ENCODE measurements at places on chromosomes 5 and 9. TPM values are rescaled to one million over a fixed set of nuclear protein-coding genes. Genes with fewer than 3 reads are reported as not detected.
A peak's percentile ranks its signal among the peaks of the same experiment; 100 is the strongest.

GRCh38 chr9:22307013-22307711, 139.5 kb upstream of the DMRTA1 start:
- H3K4me1 ChIP-seq: peaks cover 5% of the 10 kb centered on the region
- H3K36me3 ChIP-seq: no peaks in the 10 kb centered on the region
- no peaks in the 10 kb centered on the region for H3K27me3 ChIP-seq
- no peak overlapping the region for H3K27ac ChIP-seq
- no peak for DNase-seq

GRCh38 chr9:133696071-133696472, 42.1 kb downstream of the SARDH start:
- peaks cover 1% of the 10 kb centered on the region for H3K36me3 ChIP-seq
- H3K4me1 ChIP-seq: peaks cover 22% of the 10 kb centered on the region
- H3K27ac ChIP-seq: no peak overlapping the region
- no peaks in the 10 kb centered on the region for H3K27me3 ChIP-seq
- no peak overlapping the region for H3K4me3 ChIP-seq

DNA sequence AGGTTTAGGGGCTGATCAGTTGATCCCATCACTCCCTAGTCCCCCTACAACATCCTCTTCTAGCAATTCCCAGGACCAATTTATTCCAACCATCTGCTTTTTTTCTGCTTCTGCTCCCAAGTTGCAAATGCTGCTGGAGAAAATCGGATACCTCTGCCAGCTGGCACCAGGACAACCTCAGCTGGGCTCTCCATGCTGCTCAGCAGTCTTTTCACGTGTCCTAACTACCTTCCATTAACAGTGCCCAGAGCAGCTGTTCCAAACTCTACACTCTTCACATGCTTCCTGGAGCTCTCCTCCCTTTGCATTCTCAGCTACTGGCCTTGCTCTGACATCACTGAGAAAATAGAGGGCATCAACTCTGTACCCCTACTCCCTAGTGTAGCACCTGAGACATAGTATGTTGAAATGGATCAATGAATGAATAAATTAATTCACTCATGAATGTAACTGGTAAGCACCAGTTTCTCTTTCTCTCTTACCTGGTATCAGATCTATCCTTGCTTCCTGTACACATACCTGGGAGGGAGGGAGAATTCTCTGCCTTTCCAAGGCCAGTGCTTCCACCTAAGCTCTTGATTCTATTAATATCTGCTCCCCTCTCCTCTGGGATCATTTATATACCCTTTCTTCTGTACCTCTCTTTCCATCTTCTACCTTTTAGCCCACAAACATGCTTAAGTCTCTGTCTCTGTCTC, 191.0 kb downstream of the RAB3C start:
- H3K27ac ChIP-seq: no peak overlapping the region
- peaks cover 39% of the 10 kb centered on the region for H3K27me3 ChIP-seq
- DNase-seq: no peak
- no peaks in the 10 kb centered on the region for H3K4me1 ChIP-seq
- H3K4me3 ChIP-seq: no peak overlapping the region

- no peaks in the 10 kb centered on the region for H3K36me3 ChIP-seq
- no peak overlapping the region for H3K4me3 ChIP-seq
- H3K27ac ChIP-seq: peak overlapping the region; percentile 66
These were observed 165.1 kb downstream of the PAPPA start for GRCh38 chr9:116318468-116319374.

- H3K27ac ChIP-seq: no peak overlapping the region
- no peaks in the 10 kb centered on the region for H3K27me3 ChIP-seq
- DNase-seq: no peak
- H3K36me3 ChIP-seq: peaks cover 52% of the 10 kb centered on the region
- H3K4me1 ChIP-seq: peaks cover 5% of the 10 kb centered on the region
These were observed 123.2 kb downstream of the TEX10 start for GRCh38 chr9:100229561-100229960.

ADAM19 gene
- 19.7 TPM for total RNA-seq

- no peak overlapping the region for H3K4me3 ChIP-seq
- H3K36me3 ChIP-seq: peaks cover 18% of the 10 kb centered on the region
- peaks cover 33% of the 10 kb centered on the region for H3K4me1 ChIP-seq
- DNase-seq: no peak
- H3K27me3 ChIP-seq: no peaks in the 10 kb centered on the region
- no peak overlapping the region for H3K27ac ChIP-seq
These were observed 29.1 kb downstream of the DAP start for GRCh38 chr5:10731913-10732312.

PAX5 gene
- not detected for total RNA-seq

DNA sequence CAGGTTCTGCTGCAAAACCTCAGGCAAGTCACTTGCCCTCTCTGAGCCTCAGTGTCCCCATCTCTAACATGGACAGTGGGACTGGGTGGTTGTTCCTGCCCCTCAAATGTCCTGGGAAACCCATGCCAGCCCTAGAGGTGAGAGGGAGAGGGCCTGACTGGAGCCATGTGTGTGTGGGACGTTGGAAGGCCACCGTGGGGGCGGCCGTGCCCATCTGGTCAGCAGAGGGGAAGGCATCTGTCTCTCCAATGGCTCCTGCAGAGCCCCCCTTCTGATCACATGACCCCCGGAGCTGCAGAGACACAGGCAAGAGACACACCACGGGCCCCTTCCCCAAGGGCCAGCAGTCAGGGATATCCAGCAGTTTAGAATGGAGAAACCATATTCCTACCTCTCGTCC, 1.7 kb downstream of the DNM1 start:
- H3K4me3 ChIP-seq: peak overlapping the region; percentile 78
- H3K27ac ChIP-seq: no peak overlapping the region
- H3K4me1 ChIP-seq: peaks cover 12% of the 10 kb centered on the region
- DNase-seq: no peak

CEP120 gene
- 23.4 TPM for total RNA-seq

DNA sequence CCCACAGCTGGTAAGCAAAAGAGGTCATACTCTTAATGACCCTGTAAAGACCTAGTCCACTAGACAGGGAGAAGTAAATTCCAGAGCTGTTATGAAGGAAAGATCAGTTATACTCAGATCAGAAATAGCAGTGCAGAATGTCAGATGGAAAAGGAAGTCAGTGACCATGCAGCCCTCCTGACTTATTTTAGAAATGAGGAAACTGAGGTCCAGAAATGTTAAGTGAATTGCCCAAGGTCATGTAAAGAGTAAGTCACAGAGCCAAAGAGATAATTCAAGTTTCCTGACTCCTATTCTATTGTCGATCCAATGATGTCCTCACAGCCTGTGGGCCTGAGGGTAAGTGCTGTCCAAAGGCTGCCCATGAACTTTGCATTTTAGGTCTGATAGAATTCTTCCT, 214.9 kb upstream of the IL12B start:
- no peaks in the 10 kb centered on the region for H3K27me3 ChIP-seq
- no peak overlapping the region for H3K27ac ChIP-seq
- H3K4me3 ChIP-seq: no peak overlapping the region
- H3K4me1 ChIP-seq: no peaks in the 10 kb centered on the region
- peaks cover 2% of the 10 kb centered on the region for H3K36me3 ChIP-seq
- no peak for DNase-seq

- H3K4me1 ChIP-seq: peaks cover 4% of the 10 kb centered on the region
- H3K4me3 ChIP-seq: no peak overlapping the region
- DNase-seq: peak; percentile 26
- no peaks in the 10 kb centered on the region for H3K36me3 ChIP-seq
- H3K27me3 ChIP-seq: peaks cover 68% of the 10 kb centered on the region
- no peak overlapping the region for H3K27ac ChIP-seq
These were observed 55.9 kb downstream of the NSUN2 start for GRCh38 chr5:6576861-6577501.

- H3K4me3 ChIP-seq: no peak overlapping the region
- DNase-seq: no peak
- H3K36me3 ChIP-seq: peaks cover 29% of the 10 kb centered on the region
- peaks cover 19% of the 10 kb centered on the region for H3K4me1 ChIP-seq
These were observed 89.3 kb downstream of the NTRK2 start for GRCh38 chr9:84758817-84759216.

TCF7 gene
- 7.5 TPM for total RNA-seq

GRCh38 chr5:120509053-120509452, 45.0 kb downstream of the PRR16 start:
- peaks cover 16% of the 10 kb centered on the region for H3K4me1 ChIP-seq
- H3K27ac ChIP-seq: no peak overlapping the region
- no peaks in the 10 kb centered on the region for H3K36me3 ChIP-seq
- H3K4me3 ChIP-seq: no peak overlapping the region
- H3K27me3 ChIP-seq: no peaks in the 10 kb centered on the region

EDIL3 gene
- 51.3 TPM for total RNA-seq

- peaks cover 34% of the 10 kb centered on the region for H3K4me1 ChIP-seq
- DNase-seq: no peak
- H3K4me3 ChIP-seq: peak overlapping the region; percentile 75
- peak overlapping the region; percentile 70 for H3K27ac ChIP-seq
- no peaks in the 10 kb centered on the region for H3K36me3 ChIP-seq
- H3K27me3 ChIP-seq: no peaks in the 10 kb centered on the region
These were observed 64.7 kb upstream of the ABCA1 start for GRCh38 chr9:104992659-104993058.

DNA sequence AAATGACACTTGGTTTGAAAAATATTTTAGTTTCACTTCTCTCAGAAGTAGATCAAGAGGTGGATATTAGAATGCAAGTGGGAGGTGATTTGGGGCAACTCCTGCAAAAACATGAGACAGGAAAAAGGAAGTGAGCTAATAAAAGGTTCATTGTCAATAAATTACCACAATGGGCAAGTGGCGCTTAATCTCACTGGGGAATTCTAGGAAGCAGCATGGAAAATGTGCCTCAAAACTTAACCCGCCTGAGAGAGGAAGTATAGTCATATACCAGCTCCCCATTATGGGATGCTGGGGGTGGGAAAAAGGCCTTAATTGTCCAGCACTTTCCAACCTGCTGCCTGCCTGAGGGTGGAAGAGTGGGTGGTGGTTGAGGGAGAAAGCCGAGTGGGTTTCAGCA, 204.1 kb downstream of the ELAVL2 start:
- no peak for DNase-seq
- H3K4me3 ChIP-seq: no peak overlapping the region
- no peaks in the 10 kb centered on the region for H3K36me3 ChIP-seq
- no peaks in the 10 kb centered on the region for H3K4me1 ChIP-seq
- H3K27me3 ChIP-seq: no peaks in the 10 kb centered on the region

GRCh38 chr9:110591526-110591925, 12.0 kb upstream of the SVEP1 start:
- no peak for DNase-seq
- peaks cover 14% of the 10 kb centered on the region for H3K4me1 ChIP-seq
- no peak overlapping the region for H3K4me3 ChIP-seq
- H3K36me3 ChIP-seq: peaks cover 9% of the 10 kb centered on the region

PCDHA1 gene
- total RNA-seq: not detected

TMEFF1 gene
- total RNA-seq: 19.6 TPM

GRCh38 chr5:45383985-45384384, 312.2 kb downstream of the HCN1 start:
- no peaks in the 10 kb centered on the region for H3K36me3 ChIP-seq
- no peak overlapping the region for H3K27ac ChIP-seq
- no peaks in the 10 kb centered on the region for H3K4me1 ChIP-seq
- no peak overlapping the region for H3K4me3 ChIP-seq
- no peaks in the 10 kb centered on the region for H3K27me3 ChIP-seq

PCDHB2 gene
- total RNA-seq: 118 TPM

DNA sequence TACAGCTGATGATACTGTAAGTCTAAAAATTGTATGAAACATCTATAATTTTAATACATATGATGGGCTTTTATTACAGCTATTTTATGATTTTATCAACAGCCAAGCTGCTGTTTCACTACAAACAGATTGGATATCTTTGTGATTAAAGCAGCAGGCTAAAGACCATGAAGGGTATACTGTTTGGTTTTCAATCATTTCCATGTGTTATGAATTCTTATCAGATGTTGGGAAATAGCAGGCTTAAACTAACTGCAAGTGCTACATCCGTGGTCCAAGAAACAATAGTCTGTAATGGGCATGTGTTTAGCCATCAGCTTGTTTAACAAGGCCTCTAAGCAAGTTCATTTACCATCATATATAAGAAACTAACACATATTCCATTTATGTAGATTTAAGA, 107.5 kb downstream of the CWC27 start:
- no peaks in the 10 kb centered on the region for H3K4me1 ChIP-seq
- no peak overlapping the region for H3K4me3 ChIP-seq
- H3K27ac ChIP-seq: no peak overlapping the region
- peaks cover 3% of the 10 kb centered on the region for H3K36me3 ChIP-seq
- no peaks in the 10 kb centered on the region for H3K27me3 ChIP-seq

CTXN3 gene
- not detected for total RNA-seq

- no peak overlapping the region for H3K27ac ChIP-seq
- no peaks in the 10 kb centered on the region for H3K36me3 ChIP-seq
- DNase-seq: no peak
- no peaks in the 10 kb centered on the region for H3K27me3 ChIP-seq
- no peaks in the 10 kb centered on the region for H3K4me1 ChIP-seq
These were observed 14.0 kb downstream of the SLC1A1 start for GRCh38 chr9:4504250-4504649.
